Stimulated activated CD8-positive, alpha-beta memory T cell treated with anti-CD3 and anti-CD28 coated beads, Interleukin-2, amount 100 ng/mL, for 1 hour (primary cell): ENCODE measurements at places on chromosomes 6 and 20.

DNA sequence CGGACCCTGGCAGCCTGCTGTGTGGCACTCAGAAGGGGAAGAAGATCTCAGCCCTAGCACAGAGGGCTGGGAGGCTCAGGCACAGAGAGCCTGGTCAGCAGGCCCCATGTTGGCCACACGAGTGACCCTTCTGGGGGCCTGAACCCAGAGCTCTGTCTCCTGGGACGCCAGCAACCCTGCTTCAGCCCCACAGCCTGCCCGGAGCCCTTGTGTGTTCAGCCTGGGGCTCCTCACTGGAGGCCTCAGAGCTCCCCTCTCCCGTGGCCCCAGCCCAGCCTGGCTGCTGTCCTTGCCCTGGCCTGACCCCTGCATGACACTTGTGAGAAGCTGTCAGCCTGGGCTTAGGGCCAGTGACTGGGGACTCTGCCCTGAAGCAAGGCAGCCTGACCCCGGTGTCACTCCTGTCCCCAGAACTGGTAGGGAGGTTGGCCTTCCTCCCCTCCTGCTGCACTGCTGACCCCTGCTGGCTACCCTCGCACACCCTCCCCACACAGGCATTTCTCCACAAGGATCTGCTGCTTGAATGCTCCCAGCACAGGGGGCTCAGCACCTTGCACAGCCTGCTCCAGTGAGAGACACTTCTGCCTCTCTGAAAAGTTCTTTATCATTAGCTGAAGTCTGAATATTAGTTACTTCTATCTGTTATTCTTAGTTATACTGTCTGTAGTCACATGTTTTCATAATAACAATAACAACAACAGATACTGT is 15.4 kb upstream of the IP6K3 start:
- DNase-seq, result no peak

- DNase-seq, result no peak
Measured at GRCh38 chr20:6355754-6356451, 233.1 kb upstream of the FERMT1 start.

GRCh38 chr20:52766645-52767435 is 205.3 kb upstream of the TSHZ2 start:
- no peak for DNase-seq

GRCh38 chr6:129382916-129383315 is 327.1 kb downstream of the ARHGAP18 start:
- no peak for DNase-seq

DNA sequence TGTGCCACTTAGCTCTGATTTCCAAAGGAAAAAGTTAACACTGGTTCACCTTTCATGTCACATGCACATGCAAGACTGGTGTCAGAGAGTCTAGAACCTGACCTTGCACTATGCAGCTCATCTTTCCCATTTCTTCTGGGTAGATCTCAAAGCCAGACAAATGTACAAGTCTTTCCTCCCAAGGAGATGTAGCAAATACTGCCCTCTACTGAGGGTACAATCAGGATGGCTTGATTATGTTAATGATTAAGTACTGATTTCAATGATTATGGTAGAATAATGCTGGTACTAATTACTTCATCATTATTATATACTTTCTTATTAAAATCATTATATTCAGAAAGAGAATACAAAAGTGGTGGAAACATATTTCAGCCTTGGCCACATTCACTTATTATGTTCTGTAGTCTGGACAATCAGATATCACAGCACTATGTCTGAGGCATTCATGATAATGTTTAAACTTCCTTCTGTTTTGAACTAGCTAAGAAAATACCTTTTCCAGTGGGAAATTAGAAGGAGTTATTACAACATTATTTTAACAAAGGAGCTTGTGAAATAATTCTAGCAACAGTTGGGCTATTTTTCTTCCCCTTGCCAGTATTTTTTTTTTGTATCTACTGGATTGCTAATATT is 68.5 kb upstream of the FOXO3 start:
- DNase-seq, result no peak

- DNase-seq, result no peak
Measured at GRCh38 chr6:158321960-158322359, 9.7 kb downstream of the TULP4 start.

GRCh38 chr6:105795913-105796517 is 290.1 kb upstream of the PRDM1 start:
- no peak for DNase-seq

GRCh38 chr6:37155394-37156312 is 14.3 kb upstream of the PIM1 start:
- DNase-seq, result no peak
